ENCODE measurements at places on chromosomes 7 and 10. TPM values are rescaled to one million over a fixed set of nuclear protein-coding genes. Genes with fewer than 3 reads are reported as not detected.

LRGUK gene
- total RNA-seq: 0.09 TPM

CRHR2 gene
- total RNA-seq: not detected

CYP3A7 gene
- 1.1 TPM for total RNA-seq

CC2D2B gene
- not detected for total RNA-seq

EPDR1 gene
- 6.0 TPM for total RNA-seq

RSPH10B gene
- not detected for total RNA-seq

SLC18A2 gene
- not detected for total RNA-seq

TMEM140 gene
- 12.0 TPM for total RNA-seq

OR9A2 gene
- total RNA-seq: not detected

GHRHR gene
- total RNA-seq: not detected

EPO gene
- not detected for total RNA-seq

SNCG gene
- 69.4 TPM for total RNA-seq

ASB4 gene
- total RNA-seq: not detected

SPDYE16 gene
- under 0.01 TPM for total RNA-seq

OPN1SW gene
- not detected for total RNA-seq

GJD4 gene
- total RNA-seq: not detected

MACC1 gene
- 0.09 TPM for total RNA-seq

PNLIP gene
- total RNA-seq: not detected

NODAL gene
- total RNA-seq: not detected

ANXA8L1 gene
- 0.17 TPM for total RNA-seq

DYDC2 gene
- total RNA-seq: under 0.01 TPM

TEX47 gene
- not detected for total RNA-seq

ITIH5 gene
- total RNA-seq: 0.17 TPM

FEZF1 gene
- total RNA-seq: not detected

TAS2R4 gene
- total RNA-seq: 0.79 TPM

TAC1 gene
- total RNA-seq: 0.16 TPM

TSPAN15 gene
- 2.1 TPM for total RNA-seq

SLC16A12 gene
- total RNA-seq: 0.16 TPM

SMKR1 gene
- total RNA-seq: not detected

SPDYE5 gene
- total RNA-seq: not detected

PLEKHA1 gene
- total RNA-seq: 9.0 TPM

SCRN1 gene
- total RNA-seq: 84.0 TPM

SPDYE9 gene
- total RNA-seq: not detected

HOXA10 gene
- total RNA-seq: not detected

DNAH11 gene
- total RNA-seq: under 0.01 TPM

C10orf105 gene
- under 0.01 TPM for total RNA-seq

PLAC9 gene
- 60.6 TPM for total RNA-seq

NKX2-3 gene
- not detected for total RNA-seq

MTG1 gene
- 21.8 TPM for total RNA-seq

TMEM176A gene
- not detected for total RNA-seq

GOLGA7B gene
- total RNA-seq: not detected

GRK5 gene
- 58.3 TPM for total RNA-seq

GRM3 gene
- total RNA-seq: not detected

NRAP gene
- total RNA-seq: under 0.01 TPM

PKD2L1 gene
- not detected for total RNA-seq

CTNNA3 gene
- total RNA-seq: not detected

ZNF467 gene
- total RNA-seq: 0.95 TPM

ZNF32 gene
- 54.1 TPM for total RNA-seq

CHST3 gene
- total RNA-seq: 16.9 TPM

ABCB4 gene
- total RNA-seq: 6.8 TPM

OR2A5 gene
- total RNA-seq: not detected

GATA3 gene
- total RNA-seq: not detected

ZPBP gene
- total RNA-seq: not detected

All from bronchial smooth muscle cell (primary cell).